ENCODE measurements at places on chromosomes 11 and 22. TPM values are rescaled to one million over a fixed set of nuclear protein-coding genes. Genes with fewer than 3 reads are reported as not detected.

TESMIN gene
- total RNA-seq = 10.5 TPM

MRGPRF gene
- total RNA-seq = not detected

DNA sequence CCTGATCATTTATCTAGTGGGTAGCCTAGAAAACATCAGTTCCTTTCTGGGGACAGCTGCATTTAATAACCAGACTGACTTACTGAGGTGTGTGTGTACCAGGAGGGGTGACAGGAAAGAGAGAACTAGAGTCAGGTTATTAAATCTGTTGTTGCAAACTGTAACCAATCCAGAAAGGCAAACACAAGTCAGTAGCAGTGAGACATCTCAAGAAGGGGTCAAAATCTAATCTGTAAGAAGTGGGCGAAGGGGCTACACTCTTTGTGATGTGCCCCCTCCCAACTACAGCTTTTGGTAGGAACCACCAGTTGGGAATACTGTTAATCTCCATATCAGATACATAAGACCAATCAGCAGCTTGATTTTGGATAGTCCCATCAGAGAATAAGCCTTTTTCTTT, 26.3 kb downstream of the CUL5 start:
- H3K27ac ChIP-seq = no peak overlapping the region
- no peaks in the 10 kb centered on the region for H3K27me3 ChIP-seq
- DNase-seq = no peak
- peaks cover 1% of the 10 kb centered on the region for H3K4me1 ChIP-seq

- DNase-seq = no peak
- peaks cover 9% of the 10 kb centered on the region for H3K4me1 ChIP-seq
- H3K27me3 ChIP-seq = no peaks in the 10 kb centered on the region
- no peak overlapping the region for H3K4me3 ChIP-seq
- H3K36me3 ChIP-seq = peaks cover 20% of the 10 kb centered on the region
- peak overlapping the region; percentile 24 for H3K27ac ChIP-seq
Measured at GRCh38 chr11:10488934-10489691, 34.0 kb downstream of the AMPD3 start.

- H3K27me3 ChIP-seq = no peaks in the 10 kb centered on the region
- H3K4me1 ChIP-seq = no peaks in the 10 kb centered on the region
- H3K27ac ChIP-seq = no peak overlapping the region
- H3K36me3 ChIP-seq = peaks cover 2% of the 10 kb centered on the region
- no peak for DNase-seq
Measured at GRCh38 chr11:76083563-76084451, 122.5 kb downstream of the WNT11 start.

DNA sequence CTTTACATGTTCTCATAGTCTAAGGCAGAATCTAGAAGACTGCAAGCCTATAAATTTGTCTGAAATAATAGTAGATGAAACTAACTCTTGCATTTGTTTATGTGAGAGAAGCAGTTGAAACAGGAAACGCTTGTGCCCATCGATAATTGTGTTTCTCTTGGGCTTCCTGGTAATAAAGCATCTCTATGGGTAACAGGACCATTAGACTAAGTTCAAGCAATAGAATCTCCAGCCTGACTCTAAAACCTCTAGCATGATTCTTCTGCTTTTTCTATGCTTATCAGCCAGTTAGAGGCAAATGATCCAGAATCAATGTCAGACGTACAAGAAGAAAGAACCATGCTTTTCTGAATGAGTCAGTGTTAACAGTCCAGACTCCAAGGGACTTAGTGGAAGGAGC, 1734.4 kb downstream of the LRRC4C start:
- H3K27me3 ChIP-seq = no peaks in the 10 kb centered on the region
- H3K36me3 ChIP-seq = no peaks in the 10 kb centered on the region
- DNase-seq = no peak
- no peak overlapping the region for H3K4me3 ChIP-seq

DNA sequence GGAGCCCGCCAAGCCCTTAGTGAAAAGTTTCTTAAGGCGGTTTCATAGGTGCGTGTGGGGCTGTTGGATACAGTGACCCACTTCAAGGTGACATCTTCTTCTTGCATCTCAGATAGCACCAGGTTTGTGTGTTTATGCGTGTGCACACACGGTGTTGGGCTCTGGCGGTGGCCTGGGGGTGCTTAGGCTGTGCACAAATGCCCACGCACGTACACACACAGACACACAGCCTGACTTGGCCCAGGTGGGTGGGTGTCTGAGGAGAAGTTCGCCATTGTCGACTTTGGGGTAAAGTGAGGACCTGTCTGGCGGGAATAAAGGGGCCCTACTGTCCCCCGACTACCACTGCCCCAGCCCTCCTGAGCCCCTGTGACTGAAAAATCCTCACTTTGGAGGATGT, 103.8 kb downstream of the KCNQ1 start:
- no peaks in the 10 kb centered on the region for H3K36me3 ChIP-seq
- no peak overlapping the region for H3K4me3 ChIP-seq
- no peak for DNase-seq
- no peaks in the 10 kb centered on the region for H3K27me3 ChIP-seq
- peaks cover 4% of the 10 kb centered on the region for H3K4me1 ChIP-seq

DNA sequence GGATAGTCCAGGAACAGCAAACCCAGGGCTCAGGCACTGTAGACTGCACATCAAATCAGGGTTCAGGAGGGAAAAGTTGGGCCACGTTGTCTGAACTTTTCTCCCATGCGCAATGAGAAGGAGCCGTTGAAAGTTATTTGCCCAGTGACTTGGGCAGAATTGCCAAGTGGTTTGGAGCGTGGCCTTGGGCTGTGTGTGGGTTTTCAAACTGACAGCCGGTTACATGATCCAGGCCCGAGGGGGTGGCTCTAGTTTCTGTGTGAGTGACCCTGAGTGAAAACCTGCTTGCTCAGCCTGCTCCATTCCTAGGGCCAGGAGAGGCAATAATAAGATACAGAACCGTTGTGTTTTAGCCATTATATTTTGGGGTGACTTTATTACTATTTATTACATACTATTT, 20.3 kb downstream of the MB start:
- no peak for DNase-seq
- H3K4me1 ChIP-seq = no peaks in the 10 kb centered on the region
- no peaks in the 10 kb centered on the region for H3K27me3 ChIP-seq

GRCh38 chr11:69173925-69174581, 18.3 kb downstream of the SMIM38 start:
- DNase-seq = no peak
- no peak overlapping the region for H3K4me3 ChIP-seq
- H3K36me3 ChIP-seq = no peaks in the 10 kb centered on the region
- no peaks in the 10 kb centered on the region for H3K4me1 ChIP-seq
- no peak overlapping the region for H3K27ac ChIP-seq
- no peaks in the 10 kb centered on the region for H3K27me3 ChIP-seq

Measured in activated naive CD8-positive, alpha-beta T cell treated with anti-CD3 and anti-CD28 coated beads, Interleukin-2, amount 10 ng/mL, durations not matched to agents 7 days and 5 days (primary cell).